ENCODE measurements at places on chromosomes 4 and X.

DNA sequence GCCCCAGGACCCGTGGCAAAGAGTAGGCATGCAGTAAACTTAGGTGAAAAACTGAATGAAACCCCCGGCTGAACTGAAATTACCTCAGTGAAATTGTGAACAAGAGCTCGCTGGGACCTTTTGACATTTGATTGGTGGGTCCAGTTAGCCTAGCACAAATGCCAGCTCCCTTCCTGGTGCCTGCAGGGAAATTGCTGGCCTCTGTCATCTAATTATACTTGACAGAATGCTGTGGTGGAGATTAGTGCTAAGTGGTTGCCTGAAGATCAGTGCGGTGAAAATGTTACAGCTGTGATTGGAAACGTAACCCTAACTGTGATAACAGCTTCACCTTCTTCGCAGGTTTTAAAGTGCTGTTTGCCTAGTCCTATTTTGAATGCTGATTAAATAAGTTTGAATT is 43.0 kb downstream of the ADD1 start:
- DNase-seq, result no peak

- no peak for DNase-seq
Measured at GRCh38 chr4:138859254-138859653, 156.3 kb upstream of the NOCT start.

GRCh38 chr4:152864361-152864760 is 71.8 kb upstream of the FHDC1 start:
- DNase-seq, result no peak

- DNase-seq, result no peak
Measured at GRCh38 chrX:107025545-107025944, 25.5 kb upstream of the MORC4 start.

Measured in SW 1271 (cell line).